ENCODE measurements at places on chromosomes 2 and 18.
A peak's percentile ranks its signal among the peaks of the same experiment; 100 is the strongest.

DNA sequence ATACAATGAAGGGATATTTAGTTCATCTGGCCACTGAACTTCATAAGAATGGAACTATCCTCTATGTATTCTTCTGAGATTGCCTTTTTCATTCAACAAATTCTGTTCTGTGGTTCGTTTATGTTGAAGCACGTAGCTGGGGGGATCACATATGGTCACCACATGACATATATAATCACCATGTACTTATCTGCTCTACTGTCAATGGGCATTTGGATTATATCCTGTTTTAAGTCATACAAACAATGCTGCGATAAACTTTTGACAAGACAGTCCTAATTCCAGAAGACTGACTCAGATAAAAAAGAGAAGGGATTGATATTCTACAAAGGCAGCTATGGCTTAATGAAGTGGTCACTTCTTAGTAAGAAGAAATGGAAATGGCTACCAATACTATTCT, 116.0 kb upstream of the CCDC195 start:
- no peak for DNase-seq

DNA sequence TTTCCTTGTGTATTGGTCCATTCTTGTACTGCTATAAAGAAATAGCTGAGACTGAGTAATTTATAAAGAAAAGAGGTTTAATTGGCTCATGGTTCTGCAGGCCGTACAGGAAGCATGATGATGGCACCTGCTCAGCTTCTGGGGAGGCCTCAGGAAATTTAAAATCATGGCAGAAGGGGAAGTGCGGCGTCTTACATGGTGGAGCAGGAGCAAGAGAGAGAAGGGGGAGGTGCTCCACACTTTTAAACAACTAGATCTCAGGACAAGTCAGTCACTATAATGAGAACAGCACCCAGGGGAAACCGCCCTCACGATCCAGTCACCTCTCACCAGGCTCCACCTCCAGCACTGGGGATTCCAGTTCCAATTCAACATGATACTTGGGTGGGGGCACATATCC, 54.3 kb downstream of the MSH2 start:
- DNase-seq = no peak

DNA sequence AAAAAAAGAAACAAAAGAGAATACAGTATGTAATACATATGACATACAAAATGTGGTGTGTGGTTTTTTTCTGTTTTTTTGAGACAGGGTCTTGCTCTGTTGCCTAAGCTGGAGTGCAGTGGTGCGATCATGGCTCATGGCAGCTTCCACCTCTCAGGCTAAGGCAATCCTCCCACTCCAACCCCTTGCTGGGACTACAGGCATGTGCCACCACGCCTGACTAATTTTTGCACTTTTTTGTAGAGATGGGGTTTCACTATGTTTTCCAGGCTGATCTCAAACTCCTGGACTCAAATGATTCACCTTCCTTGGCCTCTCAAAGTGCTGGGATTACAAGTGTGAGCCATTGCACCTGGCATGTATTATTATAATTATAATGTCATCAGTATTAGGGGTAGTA, 38.9 kb downstream of the DHX57 start:
- DNase-seq = no peak

- no peak for DNase-seq
Observed at GRCh38 chr18:79327199-79327721, 68.5 kb upstream of the NFATC1 start.

- DNase-seq = no peak
Observed at GRCh38 chr2:185796758-185797157, 58.2 kb downstream of the FSIP2 start.

DNA sequence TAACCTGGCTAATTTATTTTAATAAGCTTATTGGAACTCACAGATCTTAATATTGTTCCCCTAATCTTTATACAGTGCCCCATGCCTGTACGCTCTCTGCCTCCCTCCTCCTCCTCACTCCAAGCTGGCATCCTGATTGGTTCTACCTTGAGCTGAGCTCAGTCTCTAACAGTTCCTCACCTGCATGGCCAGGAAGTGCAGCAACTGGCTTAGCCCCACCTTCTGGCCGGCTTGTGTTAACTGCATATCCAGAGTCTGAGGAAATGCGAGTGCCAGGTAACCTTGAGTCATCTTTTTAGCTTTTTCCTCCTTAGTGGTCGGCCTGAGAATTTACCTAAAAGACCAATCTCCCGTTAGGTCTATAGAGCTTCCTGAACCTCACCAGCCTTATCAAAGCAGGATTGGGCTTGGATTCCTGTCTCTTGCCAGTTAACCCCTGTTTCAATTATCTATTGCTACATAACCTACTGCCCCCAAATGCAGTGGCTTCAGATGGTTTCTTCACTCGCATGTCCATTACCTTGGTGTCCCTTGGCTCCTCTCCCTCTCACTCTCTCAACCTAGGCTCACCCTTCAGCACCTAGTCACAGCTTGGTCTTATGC, 89.5 kb upstream of the STK39 start:
- DNase-seq = no peak

GRCh38 chr2:89784960-89785359, 1093.5 kb downstream of the RPIA start:
- DNase-seq = no peak

DNA sequence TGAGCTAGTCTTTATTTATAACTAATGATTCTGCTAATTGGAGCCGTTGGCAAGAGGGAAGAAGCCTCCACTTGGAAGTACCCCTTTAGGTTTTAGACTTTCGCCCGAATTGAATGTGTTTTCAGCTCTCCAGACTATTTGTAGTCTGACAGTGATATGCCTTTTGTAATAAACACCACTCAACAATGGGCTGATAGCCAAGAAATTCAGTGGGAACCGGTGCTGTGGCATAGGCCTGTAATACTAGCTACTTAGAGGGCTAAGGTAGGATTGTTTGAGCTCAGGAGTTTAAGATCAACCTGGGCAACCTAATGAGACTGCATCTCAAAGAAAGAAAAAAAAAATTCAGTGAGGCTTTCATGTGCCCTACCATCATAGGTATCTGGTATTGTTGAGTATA, 13.6 kb upstream of the ZSCAN30 start:
- DNase-seq = no peak

- no peak for DNase-seq
Observed at GRCh38 chr2:11505652-11506610, 27.9 kb upstream of the GREB1 start.

- peak; percentile 86 for DNase-seq
Observed at GRCh38 chr2:176122683-176123410, at the start of gene HOXD9. Gene HOXD9, plus strand, starts transcription at chr2:176122719. Its CDS starts 50 bp downstream, at chr2:176122769.

GRCh38 chr18:33755931-33756560, 178.0 kb downstream of the ASXL3 start:
- DNase-seq = peak; percentile 67

GRCh38 chr2:61943251-61943650, 37.8 kb downstream of the COMMD1 start:
- no peak for DNase-seq

DNA sequence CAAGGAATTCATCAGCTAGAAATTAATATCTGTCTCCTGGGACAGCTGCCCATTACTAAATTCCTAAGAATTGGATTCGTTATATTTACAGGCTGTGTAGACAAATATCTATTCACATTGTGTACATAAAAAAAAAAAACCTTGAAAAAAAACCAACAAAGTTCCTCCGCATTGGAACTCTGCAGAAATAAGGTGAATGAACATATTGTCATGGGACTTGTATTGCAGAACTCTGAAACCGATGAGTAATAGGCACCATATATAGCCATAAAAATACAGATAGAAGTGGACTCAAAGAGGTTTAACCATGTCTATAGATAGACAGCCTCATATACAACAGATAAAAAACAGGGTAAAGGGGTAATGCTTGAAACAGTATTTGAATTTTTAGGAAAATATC, 909.9 kb upstream of the CHAC2 start:
- no peak for DNase-seq

DNA sequence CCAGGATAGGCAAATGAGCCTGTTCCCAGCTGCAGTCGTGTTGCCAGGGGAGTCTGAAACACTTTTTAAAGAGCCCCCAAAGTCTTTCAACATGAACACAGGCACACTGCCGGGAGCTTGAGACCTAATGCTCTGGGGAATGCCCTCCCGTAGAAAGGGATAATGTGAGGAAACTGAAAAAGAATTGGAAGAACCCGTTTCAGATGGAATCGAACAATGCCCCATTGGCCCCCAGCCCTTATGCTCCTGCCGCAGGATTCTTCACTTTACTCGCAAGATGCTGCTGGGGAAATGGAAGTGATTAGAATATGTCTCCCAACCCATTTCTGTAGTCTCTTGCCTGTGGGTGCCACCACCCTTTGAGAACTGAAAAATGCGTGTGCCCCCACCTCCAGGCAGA, 136.3 kb upstream of the GATA6 start:
- no peak for DNase-seq

- DNase-seq = peak; percentile 32
Observed at GRCh38 chr2:67526283-67526682, 129.2 kb downstream of the ETAA1 start.

- DNase-seq = peak; percentile 74
Observed at GRCh38 chr18:45839414-45840395, 14.2 kb downstream of the SIGLEC15 start.

DNA sequence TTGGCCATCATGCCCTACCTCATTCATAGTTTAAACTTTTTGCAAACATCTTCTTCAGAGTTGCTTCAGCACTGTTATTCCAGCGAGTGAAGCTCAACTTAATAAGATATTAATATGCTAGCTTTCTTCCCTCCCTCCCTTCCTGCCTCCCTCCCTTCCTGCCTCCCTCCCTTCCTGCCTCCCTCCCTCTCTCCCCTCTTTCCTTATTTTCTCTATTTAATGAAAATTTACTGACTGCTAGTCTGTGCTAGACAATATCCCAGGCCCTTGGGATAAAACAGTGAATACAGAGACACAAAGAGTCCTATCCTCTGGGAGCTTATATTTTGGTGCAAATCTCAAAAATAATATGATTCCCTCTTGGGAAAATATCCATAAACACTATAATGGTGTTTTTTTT, 42.9 kb downstream of the DOCK10 start:
- no peak for DNase-seq

GRCh38 chr18:70522183-70522680, 233.4 kb downstream of the SOCS6 start:
- no peak for DNase-seq

GRCh38 chr2:39139511-39140237, 18.8 kb upstream of the SOS1 start:
- no peak for DNase-seq

DNA sequence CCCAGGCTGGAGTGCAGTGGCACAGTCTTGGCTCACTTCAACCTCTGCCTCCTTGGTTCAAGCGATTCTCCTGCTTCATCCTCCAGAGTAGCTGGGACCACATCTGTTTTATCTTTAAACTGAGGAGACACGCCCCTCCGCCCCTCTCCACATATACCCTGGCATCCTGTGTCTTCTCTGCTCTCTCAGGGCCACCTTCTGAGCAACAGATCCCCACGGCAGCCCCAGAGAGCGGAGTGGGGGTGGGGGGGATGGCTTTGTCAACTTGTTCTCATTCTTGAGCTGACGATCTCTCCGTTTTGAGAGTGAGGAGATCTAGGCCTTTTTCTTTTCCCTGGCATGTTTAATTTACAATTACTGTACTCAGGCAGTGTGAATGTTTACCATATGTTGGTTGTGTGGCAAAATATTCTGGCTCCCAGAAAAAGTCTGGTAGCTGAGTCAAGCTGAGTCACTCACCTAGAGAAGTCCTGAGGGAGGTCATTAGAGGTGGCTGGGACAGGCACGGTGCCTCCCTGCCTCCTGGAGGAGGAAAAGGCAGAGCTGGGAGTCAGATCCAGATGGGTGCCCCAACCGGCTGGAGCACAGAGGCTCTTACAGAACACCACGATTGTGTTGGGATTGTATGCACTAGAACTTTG, 19.5 kb upstream of the ID2 start:
- peak; percentile 89 for DNase-seq

GRCh38 chr18:3931542-3932112, 481.7 kb downstream of the TGIF1 start:
- DNase-seq = no peak

DNA sequence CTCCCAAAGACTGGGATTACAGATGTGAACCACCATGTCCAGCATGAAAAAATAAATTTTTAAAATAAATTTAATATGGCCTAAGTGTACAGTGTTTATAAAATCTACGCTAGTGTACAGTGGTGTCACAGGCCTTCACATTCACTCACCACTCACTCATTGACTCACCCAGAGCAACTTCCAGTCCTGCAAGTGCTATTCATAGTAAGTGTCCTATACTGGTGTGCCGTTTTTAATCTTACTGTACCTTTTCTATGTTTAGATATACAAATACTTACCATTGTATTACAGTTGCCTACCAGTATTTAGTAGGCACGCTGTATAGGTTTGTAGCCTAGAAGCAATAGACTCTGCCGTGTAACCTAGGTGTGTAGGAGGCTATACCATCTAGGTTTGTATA, 291.6 kb upstream of the STON1 start:
- DNase-seq = no peak

DNA sequence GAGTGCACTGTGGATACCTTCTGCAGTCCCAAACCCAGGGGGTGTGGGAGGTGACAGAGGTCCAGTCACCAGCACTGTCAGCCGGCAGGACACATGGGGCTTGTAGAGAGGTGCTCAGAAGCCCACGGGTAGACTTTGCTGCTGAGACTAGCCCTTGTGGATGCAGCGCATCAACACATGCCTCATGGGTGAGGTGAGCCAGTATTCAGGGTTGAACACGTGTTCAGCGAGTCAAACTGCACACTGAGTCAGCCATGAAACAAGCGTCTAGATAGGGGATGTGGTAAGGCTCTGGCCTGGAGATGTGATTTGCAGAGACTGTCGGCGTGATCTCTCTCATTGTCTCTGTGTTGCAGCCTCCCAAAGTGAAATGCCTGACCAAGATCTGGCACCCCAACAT, 35.8 kb upstream of the SCLY start:
- peak; percentile 30 for DNase-seq

- no peak for DNase-seq
Observed at GRCh38 chr2:240797500-240797895, 22.5 kb downstream of the KIF1A start.

DNA sequence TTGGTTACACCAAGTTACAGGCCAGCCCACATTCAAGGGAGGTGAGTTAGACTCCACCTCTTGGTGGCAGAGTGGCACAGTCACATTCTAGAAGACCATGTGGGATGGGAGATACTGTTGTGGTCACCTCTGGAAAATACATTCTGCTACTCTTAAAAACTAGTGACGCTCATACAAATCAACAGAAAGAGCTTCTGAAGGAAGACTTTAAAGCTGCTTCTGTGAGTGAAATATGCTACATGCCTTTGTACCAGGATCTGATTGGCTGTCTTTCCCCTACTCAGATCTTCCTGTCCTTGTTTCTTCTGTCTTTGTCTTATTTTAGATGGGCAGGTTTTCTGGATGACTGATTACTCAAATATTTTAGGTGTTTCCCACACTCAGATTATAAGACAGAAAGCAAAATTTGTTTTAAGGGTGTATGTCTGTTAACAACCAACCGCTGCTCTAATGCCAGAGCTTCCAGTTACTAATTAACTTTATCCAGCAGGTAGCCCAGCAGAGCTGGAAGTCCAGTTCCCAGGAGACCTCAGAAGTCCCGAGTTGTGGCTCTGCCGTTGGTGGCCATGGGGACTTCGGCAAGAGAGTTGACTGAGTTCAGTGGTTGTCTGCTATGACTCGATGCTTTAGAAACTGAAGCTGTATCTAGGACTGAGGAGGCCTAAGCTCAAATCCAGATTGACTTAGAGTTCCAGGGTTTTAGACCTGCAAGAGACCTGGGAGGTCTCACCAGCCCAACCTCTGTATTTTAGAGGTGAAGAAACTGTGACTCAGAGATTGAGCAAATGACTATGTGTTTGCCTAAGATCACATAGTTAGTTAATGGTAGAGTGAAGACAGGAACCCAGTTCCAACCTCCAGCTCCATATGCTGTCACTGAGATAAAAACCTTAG, 7.4 kb downstream of the IL1R2 start:
- DNase-seq = no peak

GRCh38 chr2:226832061-226832460, 3.8 kb upstream of the RHBDD1 start:
- no peak for DNase-seq

- no peak for DNase-seq
Observed at GRCh38 chr2:206259376-206260187, 14.9 kb upstream of the ZDBF2 start.
